ENCODE measurements at places on chromosomes 7 and 10. TPM values are rescaled to one million over a fixed set of nuclear protein-coding genes. Genes with fewer than 3 reads are reported as not detected.

ZSCAN25 gene
- total RNA-seq, result 20.9 TPM

SEMA3C gene
- 33.2 TPM for total RNA-seq

ARHGAP22 gene
- total RNA-seq, result 7.7 TPM

GIMAP5 gene
- 3.8 TPM for total RNA-seq

CFAP69 gene
- 16.8 TPM for total RNA-seq

PGAM2 gene
- 13.0 TPM for total RNA-seq

TPK1 gene
- 8.0 TPM for total RNA-seq

PON1 gene
- not detected for total RNA-seq

SLC26A3 gene
- total RNA-seq, result 0.54 TPM

LBX1 gene
- 1.6 TPM for total RNA-seq

LGI1 gene
- total RNA-seq, result 9.6 TPM

SFMBT2 gene
- total RNA-seq, result 51.0 TPM

GPR141 gene
- not detected for total RNA-seq

CAMK2B gene
- total RNA-seq, result 33.6 TPM

CACNA2D1 gene
- 111 TPM for total RNA-seq

CRPPA gene
- total RNA-seq, result 7.5 TPM

ZCWPW1 gene
- 2.8 TPM for total RNA-seq

OR2A1 gene
- not detected for total RNA-seq

SSC4D gene
- total RNA-seq, result 0.73 TPM

CD36 gene
- total RNA-seq, result 32.1 TPM

CADPS2 gene
- 83.7 TPM for total RNA-seq

FAM25A gene
- not detected for total RNA-seq

LRMDA gene
- 0.91 TPM for total RNA-seq

CALHM2 gene
- 4.9 TPM for total RNA-seq

EFCAB10 gene
- 2.1 TPM for total RNA-seq

OR2A5 gene
- not detected for total RNA-seq

CLCN1 gene
- total RNA-seq, result not detected

UNCX gene
- total RNA-seq, result 15.5 TPM

SGCE gene
- total RNA-seq, result 118 TPM

ANKRD1 gene
- not detected for total RNA-seq

VWDE gene
- total RNA-seq, result 7.2 TPM

SPDYE2 gene
- total RNA-seq, result not detected

ZNF487 gene
- 26.0 TPM for total RNA-seq

AKR1D1 gene
- not detected for total RNA-seq

NPFFR1 gene
- total RNA-seq, result 0.54 TPM

BHLHA15 gene
- 5.4 TPM for total RNA-seq

C7orf57 gene
- total RNA-seq, result 2.4 TPM

DDC gene
- 1.2 TPM for total RNA-seq

GIMAP2 gene
- 3.1 TPM for total RNA-seq

ADCY1 gene
- total RNA-seq, result 93.5 TPM

HIPK2 gene
- total RNA-seq, result 33.3 TPM

CALHM3 gene
- not detected for total RNA-seq

PRLHR gene
- total RNA-seq, result 0.36 TPM

IFIT1B gene
- 0.82 TPM for total RNA-seq

All from cerebellum (tissue), 4 donors.